ENCODE measurements at places on chromosomes 7 and 10. TPM values are rescaled to one million over a fixed set of nuclear protein-coding genes. Genes with fewer than 3 reads are reported as not detected.

The ZNF25 gene
- total RNA-seq, result 3.2 TPM

The HECW1 gene
- not detected for total RNA-seq

The CPXM2 gene
- total RNA-seq, result under 0.01 TPM

The ADAM8 gene
- total RNA-seq, result 115 TPM

The SKIDA1 gene
- 0.04 TPM for total RNA-seq

The PNLIPRP2 gene
- not detected for total RNA-seq

The JCAD gene
- total RNA-seq, result under 0.01 TPM

The HTR7 gene
- total RNA-seq, result 22.6 TPM

The EPO gene
- not detected for total RNA-seq

The RET gene
- total RNA-seq, result 2.5 TPM

The PON1 gene
- total RNA-seq, result not detected

The RHOBTB1 gene
- 1.4 TPM for total RNA-seq

The ZNF503 gene
- 17.6 TPM for total RNA-seq

The CALHM3 gene
- total RNA-seq, result not detected
